GM04504 (cell line): ENCODE measurements at places on chromosomes 3 and 15.

- DNase-seq = no peak
Measured at GRCh38 chr3:64398006-64398405, 172.7 kb upstream of the PRICKLE2 start.

GRCh38 chr3:124053871-124054270, 61.9 kb upstream of the ROPN1 start:
- no peak for DNase-seq

GRCh38 chr3:80677796-80678195, 910.0 kb upstream of the ROBO1 start:
- DNase-seq = no peak

- DNase-seq = no peak
Measured at GRCh38 chr3:22419261-22419660, 668.3 kb upstream of the ZNF385D start.

- no peak for DNase-seq
Measured at GRCh38 chr15:63870043-63870394, 36.3 kb upstream of the HERC1 start.

- DNase-seq = no peak
Measured at GRCh38 chr15:91660174-91660649, 193.3 kb upstream of the SLCO3A1 start.

- DNase-seq = no peak
Measured at GRCh38 chr3:56789076-56789475, 12.7 kb downstream of the ARHGEF3 start.

- DNase-seq = no peak
Measured at GRCh38 chr3:186843039-186843432, 526 bp downstream of the ADIPOQ start.

DNA sequence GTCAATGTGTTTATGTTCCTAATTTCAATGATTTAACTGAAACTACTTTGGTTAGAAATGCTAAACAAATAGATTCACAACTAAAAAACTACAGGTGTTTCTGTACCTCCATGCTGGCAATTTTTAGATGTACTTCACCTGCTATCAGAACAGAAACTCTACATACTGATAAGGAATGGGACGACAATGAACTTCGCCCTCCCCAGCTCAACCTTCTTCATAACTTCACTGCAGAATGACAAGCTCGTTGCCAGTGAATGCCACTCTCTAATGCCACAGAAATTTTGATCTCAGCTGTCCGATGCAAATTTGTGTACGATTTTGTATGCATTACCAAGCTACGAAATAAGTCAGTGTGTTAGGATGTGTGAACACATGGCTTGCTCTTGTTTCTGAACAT, 133.4 kb downstream of the FOXP1 start:
- DNase-seq = no peak

DNA sequence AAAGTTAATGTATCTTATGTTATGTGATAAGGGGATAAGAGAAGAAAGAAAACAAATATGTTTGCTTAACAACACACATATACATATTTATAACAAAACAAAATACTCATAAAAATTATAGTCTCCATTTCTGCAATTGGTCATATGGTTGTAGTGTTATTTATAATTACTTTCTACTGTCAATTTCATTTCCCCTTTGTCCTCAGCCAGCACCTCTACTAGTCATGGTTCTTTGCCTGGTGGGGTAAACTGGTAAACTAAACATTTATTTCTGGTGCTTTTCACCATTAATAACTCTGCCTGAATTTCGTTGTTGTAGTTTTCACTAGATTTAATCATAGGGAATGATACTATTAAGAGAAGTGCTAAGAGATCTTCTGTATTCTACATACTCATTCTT, 88.0 kb upstream of the ALCAM start:
- DNase-seq = no peak

GRCh38 chr3:189507856-189508255, 123.3 kb upstream of the TP63 start:
- no peak for DNase-seq

DNA sequence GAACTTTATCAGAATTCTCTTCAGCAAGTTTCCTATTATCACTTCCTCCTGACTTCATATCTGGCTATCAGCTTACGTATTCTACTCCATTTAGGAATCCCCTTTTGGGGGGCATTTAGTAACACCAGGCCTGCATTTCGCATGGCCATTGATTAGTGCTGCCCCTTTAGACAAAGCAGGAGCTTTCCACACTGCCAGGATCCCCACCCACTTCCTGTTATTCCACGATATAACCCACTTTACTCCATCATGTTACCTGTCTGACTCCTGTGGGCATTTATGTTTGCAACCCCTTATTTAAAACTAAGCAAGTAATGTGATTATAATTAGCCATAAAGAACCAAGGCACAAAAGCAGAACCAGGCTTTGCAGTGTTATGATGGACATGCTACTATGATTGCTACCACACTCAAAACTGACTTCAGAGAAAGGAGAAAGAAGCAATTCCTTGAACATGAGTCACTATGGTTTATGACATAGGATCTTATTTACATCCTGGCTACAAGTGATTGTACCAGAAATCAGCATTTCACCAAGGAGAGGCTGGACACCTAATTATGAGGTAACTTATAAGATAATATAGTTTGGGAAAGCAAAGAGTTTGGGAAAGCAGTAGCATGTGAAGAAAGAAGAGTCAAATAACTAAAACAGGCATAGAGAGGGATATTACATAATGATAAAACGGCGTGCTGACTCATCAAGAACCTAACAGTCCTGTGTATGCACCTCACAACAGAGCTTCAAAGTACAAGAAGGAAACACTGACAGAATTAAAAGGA, 96.3 kb downstream of the IGSF11 start:
- no peak for DNase-seq

GRCh38 chr3:188925376-188925775, 246.4 kb upstream of the TPRG1 start:
- no peak for DNase-seq

- DNase-seq = peak; percentile 56
Measured at GRCh38 chr3:119318876-119319275, 24.7 kb downstream of the ARHGAP31 start.

GRCh38 chr3:44961888-44962287, 14.1 kb downstream of the ZDHHC3 start:
- DNase-seq = no peak

DNA sequence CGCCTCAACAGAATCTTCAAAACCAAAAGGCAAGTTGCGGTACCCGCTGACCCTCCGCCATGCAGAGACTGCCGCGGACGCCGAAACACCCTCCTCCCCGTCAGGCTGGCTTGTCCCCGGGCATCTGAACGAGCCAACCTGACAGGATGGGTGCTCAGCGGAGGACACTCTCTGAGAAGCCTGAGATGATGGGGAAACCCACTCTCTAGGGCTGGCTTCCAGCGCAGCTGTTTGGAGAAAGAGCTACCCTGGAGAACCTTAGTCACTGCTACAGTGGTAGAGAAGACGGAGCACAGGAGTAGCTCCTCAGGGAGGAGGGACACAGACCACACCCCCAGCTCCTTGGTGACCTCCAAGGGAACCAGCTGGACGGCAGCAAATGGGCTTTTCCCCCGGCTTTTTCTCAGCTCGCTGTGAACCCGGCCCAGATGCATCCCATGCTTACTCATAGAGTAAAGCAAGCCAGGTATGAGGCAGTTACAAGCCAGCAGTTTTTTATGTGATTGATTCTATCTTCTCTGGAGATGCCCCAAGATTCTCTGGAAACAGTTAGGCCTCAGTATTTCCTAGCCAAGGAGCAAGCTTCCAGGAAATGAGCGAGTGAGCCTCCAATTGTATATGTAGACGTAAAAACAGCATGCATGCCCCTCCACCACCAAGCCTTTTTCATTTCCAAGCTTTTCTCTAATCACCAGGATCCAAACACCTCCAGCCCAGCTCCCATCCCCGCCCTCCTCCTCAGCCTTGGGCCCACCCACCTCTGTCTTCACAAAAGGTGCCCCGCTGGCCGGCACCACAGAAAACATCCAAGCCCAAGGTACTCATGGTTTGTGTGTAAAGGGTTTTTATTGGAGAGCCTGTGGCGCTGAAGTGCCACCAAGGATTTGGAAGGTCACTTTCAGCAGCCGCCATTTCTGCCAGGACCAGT, 38.7 kb downstream of the FAM174B start:
- DNase-seq = no peak

DNA sequence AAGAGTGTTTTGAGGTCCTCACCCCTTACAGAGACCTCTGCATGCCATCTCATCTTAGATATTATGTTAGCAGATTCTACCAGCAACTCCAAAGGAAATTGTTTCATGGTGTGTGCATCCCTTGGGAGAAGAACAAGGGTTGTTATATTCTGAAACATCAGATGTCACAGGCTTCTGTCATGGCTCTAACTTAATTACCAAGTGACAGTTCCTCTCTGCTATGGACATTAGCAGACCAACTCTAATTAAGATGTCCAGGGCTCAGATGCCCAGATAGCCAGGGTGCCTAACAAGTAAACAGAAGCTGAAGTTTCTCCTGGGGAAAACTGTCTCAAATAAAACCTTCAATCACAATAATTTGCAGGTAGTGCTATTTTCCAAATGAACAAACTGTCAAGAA, 153.1 kb upstream of the BFSP2 start:
- no peak for DNase-seq

- peak; percentile 5 for DNase-seq
Measured at GRCh38 chr15:41115161-41115651, 874 bp downstream of the INO80 start.

DNA sequence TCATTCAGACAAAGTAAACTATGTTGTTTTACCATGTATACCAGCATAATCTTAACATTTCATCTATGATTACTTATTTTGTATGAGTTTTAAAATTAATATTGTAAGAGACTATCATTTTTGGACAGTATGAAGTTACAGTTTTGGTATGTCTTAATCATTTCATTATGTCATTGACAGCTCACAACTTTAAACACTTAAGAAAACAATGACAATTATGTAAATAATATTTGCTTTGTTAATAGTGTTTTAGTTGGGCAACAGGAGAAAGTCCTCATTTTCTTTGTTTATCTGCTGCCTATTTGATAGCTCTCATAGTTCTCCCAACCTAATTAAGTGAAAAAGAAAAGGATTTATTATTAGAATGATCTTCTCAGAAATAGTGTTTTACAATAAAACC, 80.2 kb downstream of the MEF2A start:
- no peak for DNase-seq

GRCh38 chr3:138493804-138494606, 59.6 kb downstream of the ESYT3 start:
- peak; percentile 73 for DNase-seq

DNA sequence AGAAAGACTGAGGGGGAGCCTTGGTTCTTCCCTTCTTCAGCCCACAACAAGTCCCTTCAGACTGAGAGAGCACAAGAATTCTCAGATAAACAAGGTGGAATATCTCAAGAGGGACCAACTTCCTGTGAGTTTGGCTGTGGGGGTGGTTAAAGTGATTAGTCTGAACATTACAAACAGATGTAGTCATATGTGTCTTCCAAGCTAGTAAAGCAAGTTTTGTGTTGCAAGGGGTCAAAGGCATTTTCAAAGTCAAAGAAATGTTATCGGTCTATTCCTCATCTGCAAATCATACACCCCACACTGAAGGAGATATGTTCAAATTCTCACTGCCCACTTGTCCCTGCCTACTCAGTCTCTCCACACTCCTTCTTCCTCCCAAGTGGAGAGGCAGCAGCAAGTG, 242.5 kb downstream of the FAM43A start:
- DNase-seq = no peak

DNA sequence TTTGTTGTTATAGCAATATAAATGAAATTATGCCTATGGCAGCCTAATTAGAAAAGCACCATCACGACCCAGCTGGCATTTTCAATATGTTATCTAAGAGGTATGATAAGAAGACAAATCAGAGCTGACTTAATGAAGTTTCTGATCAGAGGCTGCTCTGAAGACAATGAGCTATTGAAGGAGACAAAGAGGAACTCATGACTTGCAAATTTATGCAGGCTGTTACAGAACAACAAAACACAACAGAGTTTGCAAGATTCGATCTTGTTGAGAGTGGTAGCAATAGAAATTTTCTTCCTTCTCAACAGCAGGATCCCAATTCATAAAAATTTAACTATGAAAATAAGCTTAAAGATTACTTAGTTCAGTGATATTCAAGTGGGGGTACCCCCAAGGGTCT, 7.7 kb downstream of the CCDC54 start:
- DNase-seq = no peak
